ENCODE measurements at places on chromosomes 7 and 10.

DNA sequence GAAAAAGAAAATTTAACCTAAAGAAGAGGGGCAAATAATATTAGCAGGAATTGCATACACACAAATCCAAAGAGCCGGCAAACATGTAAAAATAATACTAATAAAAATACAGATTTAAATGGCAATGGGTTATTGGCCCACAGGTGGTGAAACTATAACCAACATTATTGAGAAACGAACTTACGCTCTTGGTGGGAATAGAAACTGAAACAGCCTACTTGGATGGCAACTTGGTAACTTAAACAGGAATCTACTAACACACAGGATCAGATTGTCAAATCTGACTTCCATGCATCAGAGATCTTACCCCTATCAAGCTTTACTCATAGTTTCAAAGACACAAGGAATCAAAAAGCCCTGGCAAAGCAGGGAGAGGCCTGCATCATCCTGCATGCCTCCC lies 66.5 kb downstream of the ANLN start:
- no peak for DNase-seq

GRCh38 chr7:38512704-38513103 lies 118.5 kb downstream of the AMPH start:
- no peak for DNase-seq

DNA sequence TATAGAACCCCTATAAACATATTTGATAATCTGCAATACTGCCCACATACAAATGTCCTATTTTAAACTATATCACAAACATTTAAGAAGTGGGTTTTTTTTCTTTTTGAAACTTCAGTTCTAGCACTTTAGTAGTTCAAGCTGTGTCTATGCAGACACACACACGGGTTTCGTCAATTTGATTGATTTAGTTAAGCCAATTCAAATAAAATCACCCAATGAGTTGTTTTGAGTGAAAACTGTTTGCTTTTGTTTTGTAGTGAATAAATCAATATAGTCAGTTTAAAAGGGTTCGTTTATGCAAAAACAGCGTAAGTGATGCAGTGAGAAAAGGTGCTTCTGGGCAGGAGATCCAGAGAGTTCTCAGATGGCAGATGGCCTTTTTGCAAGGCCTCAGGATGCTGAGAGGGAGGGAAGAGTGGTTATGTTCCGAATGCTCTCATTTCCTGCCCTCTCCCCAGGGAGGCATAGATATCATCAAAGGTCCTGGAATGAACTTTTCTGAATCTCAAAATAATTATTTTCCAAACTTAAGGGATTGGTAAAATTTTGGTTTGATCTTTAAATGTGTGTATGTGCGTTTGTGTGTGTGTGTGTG lies 102.7 kb downstream of the AGMO start:
- no peak for DNase-seq

DNA sequence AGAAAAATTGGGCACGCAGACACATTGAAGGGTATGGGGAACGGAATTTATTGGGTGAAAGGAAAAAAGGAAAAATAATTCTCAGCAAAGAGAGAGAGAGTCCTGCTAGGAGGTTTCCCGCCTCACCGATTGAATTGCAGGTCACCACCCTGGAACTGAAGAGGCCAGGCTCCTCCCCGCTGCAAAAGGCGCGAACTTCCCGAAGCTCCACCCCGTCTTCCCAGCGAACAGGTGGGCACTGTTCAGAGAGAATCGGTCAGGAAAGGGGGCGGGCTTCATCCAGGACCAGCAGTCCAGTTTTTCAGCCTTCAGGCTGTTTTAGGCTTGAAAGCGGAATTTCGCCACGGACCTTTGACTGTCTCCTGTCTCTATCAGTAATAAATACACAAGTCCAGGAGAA lies 27.3 kb upstream of the CADPS2 start:
- no peak for DNase-seq

- no peak for DNase-seq
Measured at GRCh38 chr7:139896831-139897230, 67.8 kb downstream of the TBXAS1 start.

- DNase-seq: peak; percentile 59
Measured at GRCh38 chr10:27223964-27224363, 16.6 kb downstream of the ACBD5 start.

GRCh38 chr10:51879238-51879637 lies 179.8 kb upstream of the CSTF2T start:
- peak; percentile 62 for DNase-seq

GRCh38 chr10:47425813-47426419 lies 41.8 kb upstream of the ZNF488 start:
- no peak for DNase-seq

DNA sequence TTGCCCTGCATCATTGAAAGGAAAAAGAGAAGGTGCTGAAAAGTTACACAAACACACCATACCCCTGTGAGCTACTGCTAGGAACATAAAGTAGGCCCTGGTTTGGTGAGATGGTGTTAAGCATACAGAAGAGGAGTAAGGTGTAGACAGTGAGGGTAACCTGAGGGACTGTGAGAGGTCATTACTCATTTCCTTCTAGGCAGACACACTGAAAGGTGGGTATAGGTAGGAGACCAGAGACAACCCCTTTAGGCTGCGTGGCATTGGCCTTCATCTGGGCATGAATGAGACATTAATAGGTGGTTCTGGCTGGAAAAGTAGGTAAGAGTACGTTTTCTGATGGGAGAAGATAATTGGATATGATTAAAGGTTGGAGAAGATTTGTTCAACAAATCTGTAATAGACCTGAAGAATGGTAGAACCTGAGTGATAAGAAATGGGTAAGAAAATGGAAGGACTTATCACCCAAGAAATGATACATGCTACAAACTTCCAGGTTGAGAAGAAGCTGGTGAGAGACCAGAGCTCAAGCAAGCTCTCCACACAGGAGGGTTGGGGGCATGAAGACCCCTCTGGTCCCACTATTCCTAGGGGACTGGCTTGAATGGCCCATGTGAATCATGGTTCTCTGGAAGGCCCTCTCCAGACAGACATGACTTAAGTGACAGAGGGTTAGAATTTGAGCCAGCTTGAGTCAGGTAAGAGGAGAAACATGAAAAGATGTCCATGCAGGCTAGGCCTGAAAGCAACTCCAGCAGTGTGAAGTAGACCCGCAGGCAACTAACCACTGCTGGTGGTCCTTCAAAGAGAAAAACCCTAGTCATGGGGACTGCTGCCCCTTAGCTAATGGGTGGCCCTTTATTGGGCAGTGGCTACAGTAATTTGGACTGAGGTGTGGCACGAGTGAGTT lies 3.8 kb downstream of the COMTD1 start:
- no peak for DNase-seq

GRCh38 chr7:80883154-80884025 lies 35.5 kb downstream of the SEMA3C start:
- no peak for DNase-seq

DNA sequence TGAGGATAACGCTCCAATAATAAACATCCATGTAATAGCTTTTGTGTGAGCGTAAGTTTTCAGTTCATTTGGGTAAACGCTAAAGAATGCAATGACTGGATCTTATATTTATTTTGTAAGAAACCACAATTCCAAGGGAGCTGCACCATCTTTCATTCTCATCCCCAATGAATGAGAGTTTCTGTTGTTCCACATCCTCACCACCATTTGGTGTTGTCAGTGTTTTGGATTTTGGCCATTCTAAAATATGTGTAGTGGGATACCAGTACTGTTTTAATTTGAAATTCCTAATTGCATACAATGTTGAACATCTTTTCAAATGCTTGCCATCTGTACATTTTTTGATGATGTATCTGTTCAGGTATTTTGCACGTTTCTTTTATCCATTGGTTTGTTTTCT lies 50.9 kb upstream of the SEMA3D start:
- DNase-seq: no peak

DNA sequence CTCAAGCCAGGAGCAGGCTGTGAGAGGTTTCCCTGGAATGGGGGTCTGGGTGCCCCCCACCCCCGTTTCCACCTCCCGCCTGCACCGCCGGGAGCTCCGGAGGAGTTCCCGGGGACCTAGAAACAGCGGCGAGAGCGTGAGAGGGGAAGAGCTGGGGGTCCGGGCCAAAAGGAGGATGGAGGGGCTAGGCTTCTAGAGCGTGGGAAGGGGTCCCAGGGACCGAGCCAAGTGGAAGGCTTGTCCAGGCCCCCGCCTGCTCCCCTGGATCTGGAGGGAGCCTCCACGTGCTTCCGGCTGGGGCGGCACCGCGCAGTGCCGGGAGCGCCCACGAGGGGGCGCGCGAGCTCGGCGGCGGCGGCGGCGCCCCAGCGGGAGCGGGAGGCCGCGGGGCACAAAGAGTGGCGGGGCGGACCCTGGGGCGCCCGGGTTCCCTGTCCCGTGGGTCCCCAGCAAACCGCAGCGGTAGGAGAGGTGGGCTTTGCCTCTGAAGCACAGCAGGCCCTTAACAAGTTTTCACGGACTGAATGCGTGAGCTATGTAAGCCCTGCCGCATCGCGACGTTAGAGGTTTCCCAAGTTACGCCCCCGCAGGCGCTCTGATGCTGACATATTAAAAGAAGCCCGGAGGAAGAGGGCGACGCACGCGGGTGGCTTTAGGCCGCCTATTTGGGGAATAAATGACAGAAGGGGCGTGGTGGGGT lies 104.4 kb upstream of the LRRC4 start:
- peak; percentile 69 for DNase-seq

GRCh38 chr7:150450491-150451001 lies at the start of gene GIMAP8:
Gene GIMAP8 (plus strand): TSS chr7:150450630. CDS start chr7:150466699, 16,069 bp downstream.
- peak; percentile 61 for DNase-seq

GRCh38 chr10:28314211-28314610 lies 11.3 kb upstream of the MPP7 start:
- DNase-seq: no peak

DNA sequence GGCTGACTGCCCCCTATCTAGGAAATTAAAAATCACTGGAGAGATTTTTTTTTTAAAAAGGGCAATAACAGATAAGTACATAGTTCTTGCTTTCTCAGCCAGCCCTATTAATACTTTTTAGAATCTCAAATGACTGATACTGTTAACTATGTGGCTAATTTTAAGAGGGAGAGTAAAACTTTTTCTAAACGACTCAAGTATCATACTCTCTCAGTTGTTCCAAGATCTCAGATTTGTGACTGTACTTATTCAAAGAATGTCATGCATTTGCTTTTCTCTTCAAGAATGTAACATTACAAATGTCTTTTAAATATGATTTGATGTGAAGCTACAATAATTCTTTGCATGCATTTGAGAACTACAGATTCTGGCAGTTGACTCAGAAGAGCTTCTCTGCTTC lies 55.4 kb upstream of the RAB11FIP2 start:
- DNase-seq: no peak

- no peak for DNase-seq
Measured at GRCh38 chr7:81934596-81935301, 164.9 kb upstream of the HGF start.

DNA sequence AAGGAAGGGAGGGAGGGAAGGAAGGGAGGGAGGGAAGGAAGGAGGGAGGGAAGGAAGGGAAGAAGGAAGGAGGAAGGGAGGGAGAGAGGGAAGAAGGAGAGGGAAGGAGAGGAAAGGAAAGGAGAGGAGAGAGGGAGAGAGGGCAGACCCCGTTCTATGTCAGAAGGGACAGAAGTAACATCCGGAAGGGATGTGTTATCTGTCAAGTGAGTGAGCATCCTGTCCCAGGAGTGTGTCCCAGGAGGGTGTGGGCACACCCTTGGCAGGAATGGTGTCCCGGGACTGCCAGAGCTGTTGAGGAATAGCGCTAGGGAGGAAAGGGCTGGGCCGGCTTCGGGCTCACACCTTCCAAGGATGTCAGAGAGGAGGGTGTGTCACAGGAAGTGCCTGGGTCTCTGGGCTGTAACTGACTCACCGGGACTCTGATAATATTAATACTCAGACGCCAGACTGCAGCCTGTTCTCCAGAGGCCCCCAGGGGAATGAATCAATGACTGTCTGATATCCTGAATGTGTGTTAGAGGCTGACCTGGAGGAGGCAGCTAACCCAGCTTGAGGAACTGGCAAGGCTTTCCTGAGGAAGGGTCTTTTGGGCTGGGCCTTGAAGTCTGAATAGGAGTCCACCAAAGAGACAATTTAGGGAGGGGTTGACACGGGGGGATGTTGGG lies 125.6 kb upstream of the TNRC18 start:
- DNase-seq: peak; percentile 34

DNA sequence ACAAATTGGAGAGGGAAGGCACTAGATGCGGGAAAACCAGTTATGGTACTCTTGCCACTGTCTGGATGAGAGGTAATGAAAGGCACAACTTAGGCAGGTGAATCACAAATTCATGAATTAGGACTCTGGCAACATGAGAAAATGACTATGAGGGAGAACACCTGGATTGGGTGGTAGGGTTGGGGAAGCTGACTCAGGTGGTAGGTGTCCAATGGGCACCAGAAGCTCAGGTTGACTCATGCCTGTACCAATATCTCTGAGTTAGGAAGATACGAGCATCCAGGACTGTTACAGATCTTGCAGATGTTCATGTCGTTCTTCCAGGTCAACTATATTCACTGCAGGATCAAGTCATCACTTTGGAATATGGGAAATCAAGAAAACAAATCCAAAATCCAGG lies 56.7 kb downstream of the NPY start:
- DNase-seq: no peak

DNA sequence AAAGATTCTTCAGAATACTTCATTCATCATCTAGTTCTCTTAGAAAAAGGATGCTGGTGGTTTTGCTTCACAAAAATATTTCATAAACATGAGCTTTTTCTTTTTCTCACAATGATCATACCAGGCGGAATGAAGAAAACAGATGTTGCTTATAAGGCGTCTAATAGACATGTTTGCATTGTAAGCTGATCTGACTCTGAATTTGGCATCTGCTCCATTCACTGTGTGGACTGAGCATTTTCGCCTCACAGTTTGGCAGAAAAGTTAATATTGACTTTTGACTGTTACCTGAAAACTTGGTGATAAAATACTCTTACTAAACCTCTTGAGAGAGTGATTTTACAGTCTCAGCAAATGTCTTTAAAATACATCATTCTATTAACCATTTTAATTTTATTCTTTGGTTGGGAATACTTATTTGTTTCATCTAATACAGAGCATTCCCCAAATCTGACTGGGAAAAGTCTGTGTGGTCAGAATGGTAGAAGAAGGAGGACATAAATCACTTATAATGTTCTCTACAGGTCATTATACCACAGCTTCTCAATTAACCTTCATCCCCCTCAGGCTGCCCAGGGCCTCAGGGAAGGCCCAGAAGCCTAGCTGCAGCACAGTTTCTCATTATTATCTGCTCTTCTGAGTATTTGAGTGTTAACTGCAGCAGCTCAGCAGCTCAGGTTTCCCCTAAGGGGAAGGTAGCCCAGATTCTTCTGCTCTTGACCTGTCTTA lies 121.6 kb upstream of the KAT6B start:
- no peak for DNase-seq

DNA sequence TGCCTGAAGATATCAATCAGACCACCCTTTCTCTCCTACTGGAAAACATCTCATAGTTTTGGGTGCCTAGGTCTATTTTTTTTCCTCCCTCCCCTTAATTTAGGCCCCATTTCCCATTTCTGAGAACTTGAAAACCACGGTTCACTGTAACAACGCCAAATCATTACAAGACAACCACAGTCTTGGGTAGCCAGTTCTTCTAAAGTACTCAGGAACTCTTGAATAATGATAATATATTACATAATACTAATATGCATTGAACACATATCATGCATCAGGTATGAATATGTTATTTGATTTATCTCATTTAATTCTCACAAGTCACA lies 185.1 kb upstream of the ADO start:
- no peak for DNase-seq
